ENCODE measurements at places on chromosomes 3 and 15.

DNA sequence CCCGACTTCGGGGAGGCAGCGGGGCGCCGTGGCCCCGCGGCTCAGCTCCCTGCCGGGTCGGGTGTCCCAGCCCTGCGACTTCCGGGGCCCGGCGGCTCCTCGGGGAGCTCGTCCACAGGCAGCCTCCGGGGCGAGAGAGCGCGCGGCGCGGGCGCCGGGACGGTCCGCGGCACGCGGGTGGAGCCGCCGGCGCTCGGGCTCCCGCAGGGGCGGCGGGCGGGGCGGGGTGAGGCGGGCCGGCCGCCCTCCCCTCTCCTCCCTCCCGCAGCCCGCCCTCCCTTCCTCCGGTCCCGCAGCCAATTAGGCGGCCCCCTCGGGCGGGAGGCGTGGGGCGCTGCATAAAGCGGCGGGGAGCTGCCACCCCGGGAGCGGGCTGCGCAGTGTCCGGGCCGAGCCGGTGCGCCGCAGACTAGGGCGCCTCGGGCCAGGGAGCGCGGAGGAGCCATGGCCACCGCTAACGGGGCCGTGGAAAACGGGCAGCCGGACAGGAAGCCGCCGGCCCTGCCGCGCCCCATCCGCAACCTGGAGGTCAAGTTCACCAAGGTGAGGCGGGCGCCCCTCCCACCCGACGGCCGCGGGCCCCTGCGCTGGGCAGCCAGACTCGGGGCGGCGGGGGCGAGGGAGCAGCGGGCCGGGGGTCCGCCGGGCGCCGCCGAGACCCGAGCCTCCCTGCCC lies at the start of gene ALDH1A3:
TSS of gene ALDH1A3 (plus strand) at position 368 of the 675 bp plus-strand sequence. CDS start at position 445, 77 bp downstream.
- no peak for DNase-seq

GRCh38 chr3:72692990-72693389 lies 155.3 kb downstream of the SHQ1 start:
- no peak for DNase-seq

GRCh38 chr3:149224736-149225594 lies 3.3 kb upstream of the CP start:
- DNase-seq: peak; percentile 1

GRCh38 chr3:8784676-8785435 lies 15.4 kb upstream of the OXTR start:
- DNase-seq: no peak

DNA sequence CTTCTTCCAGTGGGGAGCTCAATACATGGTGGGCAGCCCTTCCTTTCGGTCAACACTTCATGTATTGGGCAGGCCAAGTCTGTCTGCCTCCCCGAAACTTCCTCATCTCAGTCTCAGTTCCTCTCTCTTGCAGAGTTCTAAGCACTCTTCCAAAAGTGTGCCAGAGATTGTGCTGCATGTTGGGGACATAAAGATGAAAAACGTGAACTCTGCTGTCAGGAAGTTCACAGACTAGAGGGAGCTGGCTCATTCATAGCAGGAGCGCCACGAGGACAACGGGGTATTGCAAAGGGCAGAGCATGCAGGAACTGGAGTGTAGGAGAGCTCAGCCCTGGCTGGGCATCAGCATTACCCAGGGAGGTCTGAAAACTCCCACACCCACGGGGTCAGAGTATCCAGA lies 15.3 kb upstream of the EPHB3 start:
- no peak for DNase-seq

DNA sequence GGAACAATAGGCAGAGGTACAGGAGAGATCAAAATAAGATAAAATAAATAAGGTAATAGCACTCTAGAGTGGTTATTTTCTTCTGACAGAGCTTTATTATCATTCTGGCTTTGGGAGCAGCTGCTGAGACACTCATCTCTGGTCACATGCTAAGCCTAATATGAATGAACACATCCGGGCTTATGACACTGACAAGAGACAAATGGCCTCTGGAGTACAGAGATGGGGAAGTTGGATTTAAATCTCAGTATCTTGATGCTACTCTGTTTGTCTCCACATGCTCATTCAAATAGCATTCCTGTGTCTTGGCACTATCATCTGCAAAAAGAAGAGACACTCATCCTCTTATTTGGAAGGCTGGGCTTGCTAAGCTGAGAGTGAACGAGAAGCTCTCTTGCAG lies 55.6 kb downstream of the TMEM45A start:
- DNase-seq: no peak

DNA sequence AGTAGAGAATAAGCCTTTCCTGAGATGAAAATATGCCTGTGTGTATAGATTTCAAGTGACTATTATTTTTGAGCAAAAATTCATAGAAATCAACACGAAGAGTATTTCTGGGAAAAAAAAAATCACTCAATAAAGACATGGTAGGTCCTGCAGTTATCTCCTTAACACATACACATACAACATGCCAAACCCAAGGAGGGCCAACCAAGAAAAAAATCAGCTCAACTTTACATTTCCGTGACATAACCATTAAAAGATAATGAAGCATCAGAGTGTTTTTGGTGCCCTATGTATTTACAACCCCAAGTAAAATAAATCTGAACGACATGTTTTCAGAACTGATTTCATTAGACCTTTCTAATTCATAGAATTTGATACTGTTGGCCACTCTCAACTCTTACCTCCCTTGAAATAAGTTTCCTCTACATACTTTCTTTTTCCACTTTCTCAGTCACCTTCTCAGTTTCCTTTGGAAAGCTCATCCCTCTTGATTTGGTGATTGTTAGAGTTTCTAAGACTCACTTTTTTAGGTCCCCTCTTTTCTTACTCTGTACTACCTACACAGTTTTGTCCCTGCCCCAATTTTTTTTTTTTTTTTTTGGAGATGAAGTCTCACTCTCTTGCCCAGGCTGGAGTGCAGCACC lies 162.3 kb downstream of the TBL1XR1 start:
- DNase-seq: no peak

GRCh38 chr3:128033102-128033501 lies 19.1 kb upstream of the SEC61A1 start:
- DNase-seq: no peak

DNA sequence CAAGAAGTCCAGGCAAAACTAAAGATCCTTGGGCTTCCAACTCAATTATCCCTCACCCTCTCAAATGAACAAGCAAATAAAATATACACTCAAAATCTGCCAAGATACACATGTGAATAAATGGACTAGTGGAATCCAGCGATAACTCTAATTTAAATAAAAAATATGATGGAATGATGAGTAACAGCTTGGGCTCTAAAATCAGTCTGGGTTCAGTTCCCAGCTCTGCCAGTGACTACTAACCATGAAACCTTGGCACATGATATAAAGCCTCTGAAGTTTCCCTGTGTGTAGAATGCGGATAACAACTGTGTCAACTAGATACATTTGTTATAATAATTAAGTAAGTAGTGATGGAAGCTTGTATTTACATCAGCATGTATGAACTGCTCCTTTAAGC lies 81.3 kb downstream of the CADPS start:
- no peak for DNase-seq

- DNase-seq: no peak
Measured at GRCh38 chr3:103786296-103786695, 1351.5 kb downstream of the ZPLD1 start.

- no peak for DNase-seq
Measured at GRCh38 chr3:36868614-36869436, 76.0 kb downstream of the TRANK1 start.

DNA sequence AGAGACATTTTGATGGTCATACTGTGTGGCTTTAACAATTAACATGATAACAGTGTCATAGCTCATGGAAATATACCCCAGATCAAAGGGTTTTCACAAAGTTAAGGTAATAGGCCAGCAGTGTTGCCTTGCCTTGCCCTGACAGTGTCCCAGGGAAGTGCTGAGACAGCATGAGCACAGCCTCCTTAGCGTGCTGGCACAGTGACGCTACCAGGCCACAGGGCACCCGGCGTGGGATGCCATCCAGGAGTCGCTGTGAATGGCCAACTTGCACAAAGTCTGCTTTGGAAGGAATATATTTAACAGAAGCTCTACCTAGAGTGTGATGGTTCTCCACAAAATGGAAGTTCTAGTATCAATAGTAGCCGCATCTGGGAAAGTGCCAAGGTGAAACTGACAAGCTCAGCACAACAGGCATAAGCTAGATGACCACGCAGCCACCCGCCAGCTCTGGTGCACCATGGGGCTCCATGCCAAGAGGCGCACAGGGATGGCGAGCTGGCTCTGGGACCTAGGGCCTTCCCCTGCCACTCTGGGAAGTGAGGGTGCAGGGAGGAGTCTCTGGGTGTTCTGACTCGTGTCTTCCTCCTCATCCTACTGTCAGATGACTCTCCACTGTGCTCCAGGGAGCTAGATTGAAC lies 86.2 kb downstream of the GABRB3 start:
- DNase-seq: no peak

DNA sequence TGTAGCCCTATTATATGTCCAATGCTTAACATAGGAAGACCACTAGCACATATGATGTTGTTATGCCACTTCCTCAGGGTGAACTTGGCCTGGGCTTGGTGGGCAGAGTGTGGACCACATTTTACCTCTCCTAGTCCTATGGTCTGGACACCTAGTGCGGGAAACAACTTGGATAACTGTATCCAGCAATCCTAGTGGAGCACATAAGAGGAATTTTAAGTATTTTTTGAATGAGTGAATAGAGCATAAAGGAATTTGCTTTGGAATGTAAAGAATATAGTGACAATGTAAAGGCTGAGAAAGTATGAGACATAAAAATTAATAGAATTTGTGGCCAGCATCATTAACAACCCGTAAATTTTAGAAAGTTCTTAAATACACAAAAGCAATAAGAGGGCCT lies 528.9 kb downstream of the IGSF11 start:
- no peak for DNase-seq

DNA sequence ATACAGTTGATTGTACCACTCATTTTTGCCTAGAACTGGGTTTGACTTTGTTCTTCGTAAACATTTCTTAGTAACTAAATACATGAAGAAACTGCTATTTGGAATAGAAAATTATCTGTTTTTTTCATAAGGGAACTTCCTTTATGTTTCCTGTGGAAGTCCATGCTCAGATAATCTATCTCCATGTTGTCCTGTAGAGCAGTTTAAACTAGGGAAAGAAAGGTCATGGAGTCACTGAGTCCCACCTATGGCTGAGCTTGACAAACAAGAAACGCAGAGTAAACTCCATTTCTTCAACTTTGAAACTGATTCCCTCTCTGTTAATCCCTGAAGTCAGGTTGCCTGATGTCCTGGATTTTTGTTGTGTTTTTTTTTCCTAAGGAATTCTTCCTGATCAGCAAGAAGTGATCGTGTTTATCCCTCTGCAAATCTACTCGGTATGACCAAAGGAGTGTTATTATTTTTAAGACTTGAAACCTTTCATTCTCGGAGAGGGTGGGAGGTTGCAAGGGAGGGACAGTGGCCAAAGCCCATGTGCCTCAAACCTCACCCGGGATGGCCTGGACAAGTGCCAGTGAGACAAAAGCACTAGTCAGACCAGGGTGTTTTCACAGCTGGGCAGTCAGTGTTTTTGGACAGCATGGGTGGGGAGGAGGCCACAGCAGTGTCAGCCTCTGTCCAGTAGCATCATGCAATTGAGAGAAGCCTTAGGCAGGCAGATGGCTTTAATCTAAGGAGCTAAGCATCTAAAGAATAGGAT lies 129.8 kb upstream of the PHLDB2 start:
- DNase-seq: no peak

DNA sequence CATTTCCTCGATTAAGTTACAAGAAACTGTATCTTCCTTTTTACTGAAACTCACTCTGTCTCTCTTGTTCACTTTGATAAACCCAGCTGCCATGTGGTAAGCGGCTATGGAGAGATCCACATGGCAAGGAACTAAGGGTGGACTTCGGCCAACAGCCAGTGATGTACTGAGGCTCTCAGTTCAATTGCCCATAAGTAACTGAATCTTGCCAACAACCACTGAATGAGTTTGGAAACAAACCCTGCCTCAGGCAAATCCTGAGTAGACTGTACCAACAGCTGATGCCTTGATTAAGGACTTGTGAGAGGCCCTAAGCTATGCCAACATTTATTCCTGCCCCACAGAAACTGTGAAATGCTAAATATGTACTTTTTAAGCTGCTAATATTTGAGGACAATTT lies 433.5 kb downstream of the PLOD2 start:
- DNase-seq: no peak
